GM04504 (cell line): ENCODE measurements at places on chromosomes 2 and 18.

DNA sequence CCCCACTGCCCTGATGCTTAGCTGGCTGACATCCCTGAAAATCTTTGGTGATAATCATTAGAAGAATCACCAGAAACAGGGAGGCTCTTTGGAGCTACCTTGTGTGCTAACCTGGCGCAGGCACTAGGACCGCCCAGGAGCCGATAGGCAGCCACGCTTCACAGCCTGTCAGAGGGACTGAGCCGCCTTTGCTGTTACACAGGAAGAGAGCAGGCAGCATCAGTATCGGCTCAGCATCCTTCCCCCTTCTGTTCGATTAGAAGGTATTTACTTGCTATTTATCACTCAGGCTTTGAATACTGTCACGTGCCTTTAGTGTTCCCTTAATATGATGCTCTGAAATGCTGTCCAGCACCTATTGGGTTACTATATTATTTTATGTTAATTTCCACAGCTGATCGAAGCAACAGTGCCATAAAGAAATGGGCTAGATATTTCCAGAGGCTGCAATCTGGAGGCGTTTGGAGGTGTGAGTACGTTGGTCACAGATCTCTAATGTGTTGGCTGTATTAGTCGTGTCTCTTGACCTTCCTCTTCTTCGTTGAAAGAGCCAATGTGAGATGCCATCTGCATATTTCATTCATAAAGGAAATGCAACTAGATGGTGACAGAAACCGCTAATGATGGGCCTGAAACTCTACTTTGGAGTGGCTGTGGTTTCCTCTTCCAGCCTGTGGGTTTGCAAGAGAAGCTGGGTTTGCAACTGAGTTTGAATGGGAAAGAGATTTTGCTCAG, 110.4 kb upstream of the RAB27B start:
- DNase-seq, result no peak

- DNase-seq, result no peak
Observed at GRCh38 chr18:5317186-5317585, 21.7 kb upstream of the ZBTB14 start.

- no peak for DNase-seq
Observed at GRCh38 chr18:58605027-58606020, 23.6 kb downstream of the ALPK2 start.

- no peak for DNase-seq
Observed at GRCh38 chr2:171201271-171201670, 40.6 kb upstream of the TLK1 start.

GRCh38 chr2:61368687-61369665, 101.9 kb downstream of the USP34 start:
- DNase-seq, result no peak

- DNase-seq, result no peak
Observed at GRCh38 chr2:73746015-73746876, 9.1 kb upstream of the TPRKB start.

DNA sequence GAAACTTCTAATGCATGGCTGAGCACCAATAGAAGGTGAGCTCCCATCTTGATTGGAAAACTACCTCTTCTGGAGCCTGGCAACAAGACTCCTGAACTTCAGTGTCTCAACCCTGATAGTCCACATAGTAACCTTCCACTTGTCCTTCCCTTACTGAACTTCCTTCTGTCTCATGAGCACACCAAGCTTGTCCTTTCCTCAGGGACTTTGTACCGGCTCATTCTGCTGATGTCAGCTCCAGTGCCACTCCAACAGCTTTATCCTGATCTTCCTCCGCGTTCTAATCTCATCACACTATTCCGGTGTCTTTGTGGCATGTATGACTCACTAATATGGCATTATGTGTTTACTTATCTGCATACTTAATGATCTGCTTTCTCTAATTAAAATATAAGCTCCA, 862.0 kb upstream of the ID2 start:
- no peak for DNase-seq

DNA sequence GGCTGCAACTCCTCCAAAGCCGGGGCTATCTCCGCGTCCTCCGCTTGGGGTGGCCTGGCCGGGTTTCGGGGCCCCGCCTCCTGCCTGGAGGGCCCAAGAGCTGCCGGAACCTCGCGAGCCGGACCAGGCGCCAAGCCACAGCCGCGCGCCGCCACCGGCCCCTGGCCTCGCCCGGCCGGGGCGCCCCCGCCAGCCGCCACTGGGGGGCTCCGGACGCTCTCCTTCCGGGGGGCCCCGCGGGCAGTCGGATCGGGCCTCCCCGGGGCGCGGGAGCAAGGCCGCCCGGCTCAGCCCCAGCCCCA, 17.4 kb upstream of the HAAO start:
- peak; percentile 56 for DNase-seq

DNA sequence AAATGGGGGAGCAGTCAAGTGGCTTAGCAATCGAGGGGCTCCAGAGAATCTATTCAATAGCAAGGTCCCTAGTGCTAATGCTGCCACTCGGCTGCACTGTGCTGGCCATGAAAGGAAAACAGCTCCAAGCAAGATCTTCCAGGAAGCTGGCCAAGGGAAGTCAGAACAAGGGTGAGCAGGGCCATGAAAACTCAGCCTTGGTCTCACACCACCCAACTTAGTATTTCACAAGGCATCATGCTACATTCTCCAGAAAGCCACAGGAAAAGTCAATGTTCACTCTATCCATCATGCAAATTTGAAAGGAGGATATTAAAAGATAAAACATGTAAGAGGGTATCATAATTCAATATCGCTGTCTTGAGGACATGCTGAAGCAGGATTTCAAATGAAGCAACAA, 35.7 kb downstream of the NRP2 start:
- DNase-seq, result no peak

GRCh38 chr2:157821519-157822131, 54.5 kb downstream of the ACVR1 start:
- no peak for DNase-seq

DNA sequence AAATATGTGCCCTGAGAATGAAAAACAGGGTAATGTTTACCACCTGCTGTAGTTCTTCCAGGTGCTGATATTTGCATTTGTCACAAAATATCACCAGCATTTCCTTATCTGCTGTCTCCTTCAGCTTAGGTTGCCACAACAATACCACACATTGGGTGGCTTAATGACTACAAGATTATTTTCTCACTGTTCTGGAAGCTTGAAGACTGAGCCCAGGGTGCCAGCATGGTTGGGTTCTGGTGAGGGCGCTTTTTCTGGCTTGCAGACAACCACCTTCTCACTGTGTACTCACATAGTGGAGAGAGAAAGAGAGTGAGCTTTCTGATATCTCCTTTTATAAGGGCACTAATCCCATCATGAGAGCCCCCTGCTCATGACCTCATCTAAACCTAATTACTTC, 407.5 kb upstream of the RGPD4 start:
- no peak for DNase-seq

DNA sequence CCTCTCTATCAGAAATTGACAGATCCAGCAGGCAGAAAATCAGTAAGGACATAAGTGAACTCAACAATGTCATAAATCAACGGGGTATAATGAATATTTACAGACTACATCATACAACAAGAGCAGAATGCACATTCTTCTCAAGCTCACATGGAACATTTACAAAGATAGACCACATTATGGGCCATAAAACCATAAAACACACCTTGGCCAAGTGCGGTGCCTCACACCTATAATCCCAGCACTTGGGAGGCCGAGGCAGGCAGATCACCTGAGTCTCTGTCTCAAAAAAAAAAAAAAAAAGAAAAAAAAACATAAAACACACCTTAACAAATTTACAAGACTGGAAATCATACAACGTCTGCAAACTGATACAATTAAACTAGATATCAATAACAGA, 36.7 kb downstream of the FBXO15 start:
- no peak for DNase-seq

DNA sequence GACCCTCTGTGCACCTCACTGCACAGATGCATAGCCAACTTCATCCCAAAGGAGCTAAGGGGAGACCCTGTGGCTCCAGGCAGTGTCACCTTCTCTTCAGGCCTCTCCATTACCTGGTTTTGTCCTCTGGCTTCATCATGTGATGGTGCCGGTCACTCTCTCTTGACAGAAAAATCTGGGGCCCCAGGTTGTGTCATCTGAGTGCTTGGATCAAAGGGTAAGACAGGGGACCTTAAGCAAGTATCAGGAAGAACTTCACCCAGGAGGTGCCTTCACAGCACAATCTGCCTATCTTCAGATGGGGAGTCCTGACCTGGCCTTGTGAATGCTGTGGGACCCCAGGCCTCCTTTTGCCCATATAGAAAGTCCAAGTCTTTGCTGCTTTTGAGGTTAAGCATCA, 104.4 kb downstream of the POLR1A start:
- DNase-seq, result no peak

- DNase-seq, result no peak
Observed at GRCh38 chr2:14513903-14514302, 118.6 kb upstream of the LRATD1 start.

DNA sequence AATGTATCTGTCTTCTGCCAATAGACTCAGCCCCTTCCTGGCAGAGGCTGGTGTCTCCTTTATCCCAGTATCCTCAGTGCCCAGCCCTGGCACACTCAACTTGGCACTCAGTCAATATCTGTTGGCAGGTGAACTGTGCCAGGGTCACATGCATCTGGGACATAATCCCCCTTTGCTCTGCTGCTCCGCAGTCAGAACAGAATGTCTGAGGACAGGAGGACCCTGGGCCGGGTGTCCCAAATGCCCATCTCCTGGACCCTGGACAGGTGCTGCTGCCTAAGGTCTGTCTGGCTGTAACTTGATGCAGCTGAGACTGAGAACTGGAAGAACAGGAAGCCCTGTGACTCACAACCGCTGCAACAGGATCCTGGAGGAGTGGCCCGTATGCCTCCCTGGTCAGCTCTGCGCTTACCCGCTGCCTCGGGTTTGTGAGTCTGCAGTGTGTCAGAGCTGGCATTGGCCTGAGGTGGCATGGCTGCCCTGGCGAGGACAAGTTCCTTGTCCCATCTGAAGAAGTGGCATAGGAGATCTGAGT, 11.4 kb downstream of the HK2 start:
- DNase-seq, result peak; percentile 77

GRCh38 chr2:43519643-43520221, 76.1 kb downstream of the THADA start:
- DNase-seq, result peak; percentile 77

GRCh38 chr18:26654616-26655524, 106.5 kb upstream of the KCTD1 start:
- DNase-seq, result no peak

DNA sequence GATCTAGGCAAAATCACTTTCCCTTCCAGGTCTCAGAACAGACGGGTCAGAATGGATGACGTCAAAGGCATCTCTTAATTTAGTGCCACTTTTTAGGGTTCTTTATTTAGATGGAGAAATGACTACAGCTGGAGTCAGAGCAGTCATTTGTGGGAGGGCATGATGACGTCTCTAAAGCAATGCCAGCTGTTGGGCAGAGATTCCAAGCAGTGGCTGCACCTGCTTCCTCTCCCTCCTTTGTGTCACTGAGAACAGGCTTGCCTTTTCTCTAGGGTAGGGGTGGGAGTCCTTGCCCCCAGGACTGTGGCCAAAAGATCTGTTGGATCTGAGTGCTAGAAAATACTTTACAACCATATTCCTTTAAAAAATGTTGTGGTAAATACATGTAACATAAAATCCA, 28.7 kb upstream of the SKOR2 start:
- no peak for DNase-seq

DNA sequence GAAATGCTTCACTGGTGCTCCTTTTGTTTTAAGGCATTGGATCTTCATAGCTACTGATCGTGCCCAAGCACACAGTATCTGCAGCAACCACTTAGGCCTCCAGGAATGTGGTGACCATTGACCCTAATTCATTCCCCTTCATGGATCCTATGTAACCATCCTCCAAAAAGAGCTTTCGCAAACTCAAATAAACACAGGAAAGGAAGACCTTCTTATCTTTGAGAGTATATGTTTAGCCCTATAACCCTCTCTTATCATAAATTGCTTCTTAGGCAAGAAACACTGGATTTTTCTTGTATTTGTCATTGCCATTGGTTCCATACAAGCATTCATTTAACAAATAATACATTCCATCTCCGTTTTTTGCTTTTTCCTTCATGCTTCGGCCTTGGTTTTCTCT, 4.1 kb upstream of the TTR start:
- no peak for DNase-seq

DNA sequence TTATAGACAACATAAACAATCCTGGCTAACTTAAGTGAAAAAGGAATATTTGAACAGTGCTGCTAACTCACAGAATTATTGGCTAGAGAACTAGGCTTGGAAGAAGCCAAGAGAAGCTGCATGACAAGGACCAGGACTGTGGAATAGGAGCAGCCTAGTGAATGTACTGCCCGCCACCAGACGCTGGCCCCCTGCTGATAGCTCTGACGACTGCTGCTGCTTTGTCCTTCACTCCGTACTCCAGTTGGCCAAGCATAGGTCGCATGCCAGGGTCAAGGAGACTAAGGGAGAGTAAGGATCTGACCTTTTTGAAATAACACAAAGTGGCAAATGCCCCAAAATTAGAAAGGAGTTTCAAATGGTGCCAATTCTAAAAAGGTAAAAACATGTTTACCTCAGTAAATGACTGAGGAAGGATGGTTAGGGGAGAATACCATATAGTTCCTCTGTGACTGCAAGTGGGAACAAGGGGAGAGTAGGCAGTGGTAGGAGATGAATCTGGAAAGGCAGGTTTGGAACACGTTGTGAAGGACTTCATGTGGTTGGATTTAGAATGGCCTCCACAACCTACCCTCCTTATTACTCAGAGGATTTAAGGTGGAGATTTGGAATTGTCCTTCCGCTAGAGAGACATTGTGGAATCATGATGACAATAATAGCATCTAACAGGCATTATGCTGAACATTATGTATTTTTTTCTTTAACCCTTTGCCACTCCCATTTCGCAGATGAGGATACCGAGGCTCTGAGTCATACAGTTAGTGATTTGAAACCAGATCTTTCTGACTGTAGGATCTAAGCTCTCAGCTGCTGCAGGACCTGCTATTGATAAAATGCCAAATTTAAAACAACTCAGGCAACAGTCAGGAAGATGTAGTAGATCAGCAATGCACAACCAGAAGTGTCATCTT, 19.5 kb downstream of the STRADB start:
- DNase-seq, result no peak

DNA sequence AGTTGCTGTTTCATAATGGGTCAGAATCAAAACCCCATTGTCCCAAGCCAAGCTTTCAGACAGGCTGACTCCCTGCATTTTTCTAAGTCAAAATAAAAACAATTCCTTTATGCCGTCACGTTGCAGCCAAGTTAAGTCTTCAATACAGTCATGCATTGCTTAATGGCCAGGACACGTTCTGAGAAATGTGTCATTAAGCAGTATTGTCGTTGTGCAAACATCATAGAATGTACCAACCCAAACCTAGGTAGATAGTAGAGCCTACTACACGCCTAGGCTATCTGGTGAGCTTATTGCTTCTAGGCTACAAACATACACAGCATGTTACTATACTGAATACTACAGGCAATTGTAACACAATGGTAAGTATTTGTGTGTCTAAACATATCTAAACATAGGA, 160.4 kb upstream of the FOSL2 start:
- peak; percentile 50 for DNase-seq

GRCh38 chr18:66523219-66523991, 80.5 kb downstream of the CDH19 start:
- DNase-seq, result no peak

- DNase-seq, result no peak
Observed at GRCh38 chr18:54948350-54948837, 10.9 kb downstream of the CCDC68 start.

GRCh38 chr18:31500051-31500688, 2.2 kb downstream of the DSG2 start:
- no peak for DNase-seq
